Fibroblast of the conjunctiva (primary cell): ENCODE measurements at places on chromosomes 1 and 21.
A peak's percentile ranks its signal among the peaks of the same experiment; 100 is the strongest.

DNA sequence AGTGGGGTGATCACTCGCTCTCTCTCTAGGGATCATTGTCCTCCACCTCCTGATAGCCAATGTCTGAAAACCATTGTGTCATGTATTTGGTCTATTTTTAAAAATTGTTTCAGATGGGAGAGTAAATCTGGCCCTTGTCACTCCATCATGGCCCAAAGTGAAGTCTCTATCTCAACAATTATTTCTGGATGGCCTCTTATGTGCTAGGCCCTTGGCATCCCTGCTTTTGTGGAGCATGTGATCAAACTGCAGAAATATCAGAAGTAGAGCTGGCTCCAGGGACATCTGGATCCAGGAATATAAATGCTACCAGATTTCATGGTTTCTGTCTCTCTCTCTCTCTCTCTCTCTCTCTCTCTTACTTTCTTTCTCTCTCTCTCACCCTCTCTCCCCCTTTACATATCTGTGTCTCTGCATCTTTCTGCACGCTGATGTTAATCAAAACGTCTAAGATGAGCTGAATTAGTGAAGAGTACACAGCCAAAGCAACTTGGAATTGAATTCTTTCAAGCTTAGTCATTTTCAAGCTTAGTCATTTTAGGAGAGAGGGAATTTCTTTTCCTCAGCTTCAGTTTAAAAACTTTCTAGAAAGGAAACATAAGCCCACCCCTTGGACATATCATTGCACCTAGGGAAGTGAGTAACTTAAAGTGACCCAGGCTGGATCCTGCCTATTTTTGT lies 47.4 kb upstream of the DOCK7 start:
- peak; percentile 20 for DNase-seq

DNA sequence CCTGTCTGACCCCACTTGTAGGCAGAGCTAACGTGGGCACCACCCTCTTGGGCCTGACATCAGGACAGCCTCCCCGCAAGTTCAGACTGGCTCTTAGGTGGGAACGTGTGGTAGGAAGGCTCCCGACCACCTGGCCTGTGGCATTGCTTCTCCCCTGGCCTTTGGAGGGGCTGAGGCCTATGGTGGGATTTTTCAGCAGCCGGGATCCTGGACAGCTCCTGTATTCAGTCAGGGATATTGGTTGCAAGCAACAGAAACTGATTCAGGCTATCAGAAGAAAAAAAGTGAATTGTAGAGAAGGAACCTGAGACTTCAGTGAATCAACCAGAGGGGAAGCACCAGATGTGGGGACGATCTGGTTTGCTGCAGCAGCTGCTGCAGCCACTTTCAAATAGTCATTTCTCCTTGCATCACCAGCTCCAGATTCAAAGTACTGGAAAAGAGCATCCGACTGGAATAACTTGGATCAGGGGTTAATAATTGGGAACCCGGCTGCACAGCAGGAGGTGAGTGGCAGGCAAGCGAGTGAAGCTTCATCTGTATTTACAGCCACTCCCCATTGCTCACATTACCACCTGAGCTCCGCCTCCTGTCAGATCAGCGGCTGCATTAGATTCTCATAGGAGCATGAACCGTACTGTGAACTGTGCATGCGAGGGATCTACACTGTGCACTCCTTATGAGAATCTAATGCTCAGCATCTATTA lies 5.9 kb downstream of the RNF186 start:
- no peak for DNase-seq

- DNase-seq: no peak
Measured at GRCh38 chr1:43991200-43991475, 261 bp upstream of the CCDC24 start.

- DNase-seq: no peak
Measured at GRCh38 chr21:33974513-33975468, 59.2 kb upstream of the ATP5PO start.

DNA sequence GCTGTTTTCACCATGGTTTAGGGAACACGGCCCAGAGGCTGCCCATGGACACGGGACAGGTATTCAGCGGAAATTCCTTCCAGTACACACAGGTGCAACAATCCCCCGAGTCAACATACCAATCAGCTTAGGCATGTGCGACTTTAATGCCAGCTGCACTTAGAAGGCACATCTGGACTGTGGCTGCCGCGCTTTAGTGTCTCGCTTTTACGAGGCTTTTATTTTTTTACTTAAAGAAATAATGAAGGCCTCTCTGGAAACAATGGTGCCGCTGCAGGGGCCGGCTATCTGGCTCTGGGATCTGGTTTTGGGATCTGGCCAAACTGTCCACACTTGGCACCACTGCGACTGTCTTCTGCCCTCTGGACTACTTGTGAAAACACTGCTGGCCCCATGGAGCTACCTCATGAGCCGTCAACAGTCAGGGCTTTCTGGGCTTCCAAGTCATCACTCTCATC lies 55.5 kb downstream of the SLC66A1 start:
- DNase-seq: no peak

DNA sequence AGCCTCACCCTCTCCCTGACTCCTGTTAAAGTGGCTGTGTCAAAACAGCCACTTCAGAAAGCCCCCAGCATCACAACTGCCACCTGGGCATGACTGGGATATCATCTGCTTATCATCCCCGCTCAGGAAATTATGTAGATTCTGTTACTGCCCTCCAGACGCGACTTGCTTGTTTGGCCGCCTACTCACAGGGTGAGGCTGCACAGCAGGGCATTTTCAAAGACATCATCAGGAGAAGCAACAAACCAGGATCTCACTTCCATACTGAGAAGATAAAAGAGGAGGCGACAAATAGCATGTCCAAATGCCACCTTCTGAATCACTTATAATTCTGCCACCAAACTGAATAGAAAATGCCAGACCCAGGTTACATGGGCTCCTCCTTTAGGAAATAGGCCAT lies 94.8 kb downstream of the MIS18A start:
- no peak for DNase-seq

GRCh38 chr1:220952961-220953643 lies 73.9 kb downstream of the HLX start:
- DNase-seq: no peak

DNA sequence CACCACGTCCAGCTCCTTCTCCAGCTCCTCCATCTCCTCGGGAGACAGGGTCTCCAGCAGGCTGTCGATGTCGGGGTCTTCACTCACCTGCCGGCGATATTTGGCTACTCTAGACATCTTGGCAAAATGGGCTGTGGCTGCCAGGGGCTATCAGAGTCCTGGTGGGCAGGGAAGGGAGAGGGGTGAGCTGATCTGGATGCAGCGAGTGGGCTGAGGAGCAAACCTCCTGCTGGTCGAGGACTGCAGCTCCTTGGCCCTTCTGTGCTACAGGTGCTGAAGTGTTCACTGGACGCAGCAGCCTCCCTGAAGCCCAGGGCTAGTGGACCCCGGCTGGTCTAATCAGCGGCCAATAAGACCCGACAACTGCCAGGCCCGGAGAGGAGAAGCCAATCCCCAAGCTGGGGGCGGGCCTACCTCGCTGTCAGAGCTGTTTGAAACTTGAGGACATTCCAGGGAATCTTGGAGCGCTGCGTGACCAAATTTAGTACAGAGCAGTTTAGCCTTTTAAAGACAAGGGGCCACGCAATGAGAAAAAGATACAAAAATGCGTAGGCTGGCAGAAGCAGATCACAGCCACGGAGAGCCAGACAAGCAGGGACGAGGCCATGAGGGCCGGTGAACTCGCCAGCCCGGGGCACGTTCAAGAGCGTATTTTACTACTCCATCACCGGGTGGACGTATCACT lies at the start of gene LMOD1:
LMOD1 (minus strand) TSS at position 325 of the 685 bp plus-strand sequence; CDS start at position 117, 208 bp downstream.
- DNase-seq: peak; percentile 81

GRCh38 chr1:245990315-245991022 lies 516.6 kb downstream of the SMYD3 start:
- no peak for DNase-seq

DNA sequence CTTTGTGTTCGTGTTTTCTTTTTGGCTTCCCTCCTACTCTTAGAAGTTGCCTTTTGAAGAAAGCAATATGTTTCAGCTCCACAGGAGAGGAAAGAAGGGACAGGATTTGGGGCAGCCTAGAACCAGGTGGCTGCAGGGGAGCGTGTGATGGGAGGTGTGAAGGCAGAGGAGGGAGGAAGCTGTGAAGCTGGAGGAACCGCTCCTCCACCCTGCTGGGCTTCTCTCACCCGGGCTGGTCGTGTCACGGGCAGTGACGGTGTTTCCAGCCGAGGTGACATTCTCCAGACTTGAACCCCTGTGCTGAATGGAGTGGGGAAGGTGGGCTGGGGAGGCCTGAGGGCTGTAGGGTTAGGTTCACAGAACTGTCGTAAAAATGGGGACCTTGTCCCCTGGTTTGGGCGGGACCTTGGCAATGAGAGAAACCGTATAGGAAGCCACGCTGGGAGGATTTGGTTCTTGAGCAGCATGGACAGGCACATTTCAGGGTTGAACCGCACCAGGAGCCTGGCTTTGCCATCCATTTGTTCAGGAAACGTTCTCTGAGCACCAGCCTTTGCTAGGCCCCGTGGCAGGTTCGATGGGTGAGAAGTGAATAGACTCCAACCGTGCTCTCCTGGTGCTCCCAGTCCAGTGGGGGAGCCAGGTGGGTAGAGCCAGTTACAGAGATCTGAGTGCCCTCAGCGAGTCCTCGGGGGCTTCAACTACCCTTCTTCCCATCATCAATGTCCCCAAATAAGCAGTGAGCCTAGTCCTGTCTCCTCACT lies 103.0 kb downstream of the PRDM2 start:
- no peak for DNase-seq

GRCh38 chr1:175130649-175131045 lies 61.9 kb downstream of the KIAA0040 start:
- DNase-seq: no peak

- no peak for DNase-seq
Measured at GRCh38 chr1:89546082-89546889, 21.7 kb downstream of the LRRC8B start.

DNA sequence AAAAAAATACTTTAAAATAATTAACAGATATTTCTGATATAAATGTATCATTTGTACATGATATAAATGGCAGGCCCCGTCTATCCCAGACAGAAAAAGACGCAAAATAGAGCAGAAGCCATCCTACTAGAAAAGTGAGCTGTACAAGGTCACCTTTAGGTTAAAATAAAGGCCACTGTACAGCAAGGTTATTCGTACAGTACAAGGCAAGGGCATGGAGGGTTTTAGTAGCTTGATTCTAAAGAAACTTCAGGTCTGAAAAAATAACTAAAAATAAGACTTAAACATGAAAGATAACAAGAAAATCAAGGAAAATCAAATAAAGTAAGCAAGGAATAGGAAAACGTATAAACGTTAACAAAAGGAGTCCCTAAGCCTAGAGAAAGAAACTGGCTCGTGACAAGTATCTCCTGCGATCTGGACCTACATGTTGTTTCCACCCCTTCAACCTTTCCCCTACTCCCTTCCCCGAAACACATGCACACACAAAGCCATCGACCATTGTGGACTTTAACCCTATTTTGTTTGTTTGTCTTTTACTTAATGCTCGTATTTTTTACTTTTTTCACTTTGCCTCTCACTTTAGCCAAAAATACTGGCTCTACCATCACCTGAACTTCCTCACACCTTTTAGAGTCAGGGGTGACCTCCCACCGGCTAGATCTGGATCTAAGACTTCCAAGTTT lies 26.5 kb upstream of the SLC30A10 start:
- DNase-seq: no peak

DNA sequence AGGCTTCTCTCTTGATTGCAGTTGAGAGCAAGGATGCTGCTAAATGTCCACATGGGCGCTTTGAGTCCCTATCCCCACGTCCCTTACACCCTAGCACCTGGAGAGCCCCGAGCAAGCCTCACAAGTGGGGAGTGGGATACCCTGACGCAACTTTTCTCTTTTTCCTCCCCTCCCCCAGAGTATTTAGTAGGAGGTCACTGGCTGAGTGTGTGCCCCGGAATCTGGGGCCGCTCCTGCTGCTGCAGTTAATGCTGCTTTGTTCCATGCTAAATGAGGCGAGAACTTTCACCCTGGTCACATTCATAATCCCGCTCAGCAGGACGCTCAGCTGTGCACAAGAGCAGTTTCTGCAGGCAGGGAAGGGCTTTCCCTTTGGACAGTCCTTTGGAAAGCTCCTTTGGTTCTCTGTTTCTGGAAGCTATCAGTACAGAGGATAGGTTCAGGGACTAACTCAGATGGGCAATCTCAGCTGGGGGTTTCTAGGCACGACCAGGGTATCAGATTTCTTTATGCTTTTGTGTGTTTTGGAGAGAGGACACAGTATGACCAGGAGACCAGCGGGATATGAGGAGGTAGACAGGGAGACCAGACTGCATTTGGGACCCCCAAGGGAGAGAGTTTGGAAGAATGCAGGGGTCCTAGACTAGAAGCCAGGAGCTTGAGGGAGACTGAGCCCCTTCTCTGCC lies 75.9 kb downstream of the NOS1AP start:
- no peak for DNase-seq

GRCh38 chr21:46252840-46253239 lies 24.3 kb upstream of the LSS start:
- DNase-seq: no peak

DNA sequence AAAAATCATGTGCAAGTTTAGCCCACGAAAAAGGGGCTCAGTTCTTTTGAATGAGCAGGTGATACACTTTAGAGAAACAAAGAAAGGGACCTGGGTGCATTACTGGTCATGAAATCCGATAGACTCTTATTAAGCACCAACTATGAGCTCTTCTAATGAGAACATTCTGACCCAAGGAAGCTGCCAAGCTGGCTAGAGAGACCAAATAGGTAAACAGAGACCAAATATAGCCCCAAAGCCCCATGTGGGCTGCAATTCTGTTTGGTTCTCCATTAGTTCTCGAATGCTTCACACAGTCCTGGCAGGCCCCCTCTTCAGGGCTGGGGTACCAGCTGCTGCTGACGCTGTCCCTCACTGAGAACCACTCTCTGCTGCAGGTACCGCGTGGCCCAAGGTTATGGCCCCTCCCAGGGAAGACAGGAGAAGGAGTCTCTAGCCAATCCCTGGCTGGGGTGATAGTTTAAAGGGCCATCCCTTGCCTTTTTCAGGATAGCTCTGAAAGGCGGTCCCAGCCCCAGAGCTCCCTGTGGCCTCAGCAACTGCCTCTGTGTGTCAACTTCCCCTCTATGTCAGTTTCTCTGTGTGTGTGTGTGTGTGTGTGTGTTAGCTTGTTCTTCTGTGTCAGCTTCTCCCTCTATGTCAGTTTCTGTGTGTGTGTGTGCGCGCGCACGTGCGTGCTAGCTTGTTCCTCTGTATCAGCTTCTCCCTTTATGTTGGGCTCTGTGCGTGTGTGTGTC lies 7.1 kb upstream of the UBXN10 start:
- DNase-seq: no peak

- no peak for DNase-seq
Measured at GRCh38 chr21:45306453-45306831, 18.7 kb upstream of the POFUT2 start.

- DNase-seq: no peak
Measured at GRCh38 chr1:62753031-62753965, 30.6 kb upstream of the ATG4C start.

GRCh38 chr1:116697548-116698243 lies 30.2 kb upstream of the IGSF3 start:
- DNase-seq: no peak

- DNase-seq: no peak
Measured at GRCh38 chr1:151512801-151513625, 1.8 kb downstream of the CGN start.

- DNase-seq: no peak
Measured at GRCh38 chr1:42841010-42841409, 5.4 kb upstream of the ZNF691 start.
